Right atrium auricular region (tissue), 2 donors: ENCODE measurements at places on chromosomes 2 and 18. TPM values are rescaled to one million over a fixed set of nuclear protein-coding genes. Genes with fewer than 3 reads are reported as not detected.
A peak's percentile ranks its signal among the peaks of the same experiment; 100 is the strongest.

DNA sequence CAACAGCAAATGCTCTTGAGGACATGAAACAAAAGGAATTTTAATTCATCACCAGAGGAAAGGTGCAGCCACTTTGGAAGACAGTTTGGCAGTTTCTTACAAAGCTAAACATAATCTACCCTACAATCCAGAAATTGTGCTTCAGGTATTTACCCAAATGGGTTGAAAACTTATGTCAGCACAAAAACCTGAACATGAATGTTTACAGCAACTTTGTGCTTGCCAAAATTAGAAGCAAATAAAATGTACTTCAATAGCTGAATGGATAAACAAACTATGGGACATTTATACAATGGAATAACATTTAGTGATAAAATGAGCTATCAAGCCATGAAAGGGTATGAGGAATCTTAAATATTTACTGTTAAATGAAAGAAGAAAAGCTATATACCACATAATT is 6.9 kb upstream of the MAP2 start:
- DNase-seq, result no peak
- H3K4me3 ChIP-seq, result no peak overlapping the region
- H3K27ac ChIP-seq, result no peak overlapping the region

DNA sequence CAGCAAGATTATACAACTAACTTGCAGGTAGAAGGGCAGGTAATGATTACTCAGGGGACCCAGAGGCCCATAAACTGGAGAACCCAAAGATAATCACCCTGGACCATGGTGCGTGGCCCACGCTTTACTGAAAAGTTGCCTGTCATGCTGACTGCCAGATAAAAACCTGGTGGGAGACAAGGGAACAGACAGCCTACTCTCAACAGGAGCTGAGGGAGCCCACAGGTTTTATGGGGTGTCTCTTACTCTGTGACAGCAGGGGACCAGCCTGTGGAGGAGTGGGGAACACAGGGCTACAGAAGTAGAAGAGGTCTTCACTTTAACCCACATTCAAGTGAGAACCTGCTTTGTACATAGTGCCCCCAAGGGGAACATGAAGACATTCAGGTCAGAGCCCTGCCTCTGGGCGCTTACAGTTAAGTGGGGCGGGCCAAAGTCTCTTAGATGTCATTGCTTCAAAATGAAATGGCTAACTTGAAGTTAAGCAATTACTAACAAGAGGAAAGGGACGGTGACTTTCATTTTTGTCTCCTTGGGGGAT is 60.4 kb downstream of the DHRS9 start:
- H3K4me1 ChIP-seq, result no peaks in the 10 kb centered on the region
- no peak overlapping the region for H3K27ac ChIP-seq
- no peak overlapping the region for H3K4me3 ChIP-seq
- no peak for DNase-seq
- H3K36me3 ChIP-seq, result no peaks in the 10 kb centered on the region

DNA sequence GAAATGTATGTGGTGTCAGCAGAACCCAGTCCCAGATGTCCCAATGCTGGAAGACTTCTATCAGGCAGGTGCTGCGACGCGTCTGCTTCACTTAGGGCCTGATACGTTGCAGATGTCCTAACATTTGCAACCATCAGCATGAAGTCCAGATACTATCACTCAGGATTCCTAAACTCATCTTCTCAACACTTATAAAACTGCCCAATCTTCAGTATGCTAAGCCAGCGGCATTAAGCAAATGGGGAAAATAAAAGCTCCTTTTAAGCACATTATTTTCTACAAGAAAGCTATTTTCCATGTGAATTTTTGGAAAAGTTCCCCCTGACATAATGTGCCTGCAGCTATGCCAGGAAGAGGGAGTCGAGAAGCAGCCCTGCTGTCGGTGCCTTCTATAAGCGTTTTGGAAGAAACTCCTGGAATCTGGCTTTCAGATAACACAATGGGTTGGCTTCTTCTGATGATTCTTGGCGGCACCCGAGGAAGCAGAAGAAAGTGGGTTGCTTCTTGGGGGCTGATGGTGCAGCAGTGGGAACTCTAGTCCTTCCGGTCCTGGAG is 60.7 kb upstream of the ITGA6 start:
- no peaks in the 10 kb centered on the region for H3K36me3 ChIP-seq
- H3K4me1 ChIP-seq, result no peaks in the 10 kb centered on the region
- H3K4me3 ChIP-seq, result no peak overlapping the region

The KLHL14 gene
- not detected for total RNA-seq

The HTR2B gene
- 2.8 TPM for total RNA-seq

- H3K36me3 ChIP-seq, result no peaks in the 10 kb centered on the region
- no peaks in the 10 kb centered on the region for H3K4me1 ChIP-seq
- DNase-seq, result no peak
- H3K4me3 ChIP-seq, result no peak overlapping the region
- no peaks in the 10 kb centered on the region for H3K27me3 ChIP-seq
Measured at GRCh38 chr2:236787885-236788284, 218.3 kb downstream of the ACKR3 start.

- H3K36me3 ChIP-seq, result no peaks in the 10 kb centered on the region
- no peaks in the 10 kb centered on the region for H3K27me3 ChIP-seq
- peak overlapping the region; percentile 17 for H3K27ac ChIP-seq
Measured at GRCh38 chr2:144607891-144608521, 88.1 kb upstream of the ZEB2 start.

GRCh38 chr2:111896576-111896975 is 1.8 kb upstream of the MERTK start:
- H3K27ac ChIP-seq, result no peak overlapping the region
- H3K36me3 ChIP-seq, result no peaks in the 10 kb centered on the region
- H3K27me3 ChIP-seq, result no peaks in the 10 kb centered on the region
- H3K4me3 ChIP-seq, result no peak overlapping the region
- H3K4me1 ChIP-seq, result no peaks in the 10 kb centered on the region

- H3K36me3 ChIP-seq, result peaks cover 33% of the 10 kb centered on the region
- no peak for DNase-seq
- no peaks in the 10 kb centered on the region for H3K4me1 ChIP-seq
- H3K27ac ChIP-seq, result peak overlapping the region; percentile 88
- H3K4me3 ChIP-seq, result no peak overlapping the region
Measured at GRCh38 chr2:127660291-127660578, 14.3 kb downstream of the GPR17 start.

DNA sequence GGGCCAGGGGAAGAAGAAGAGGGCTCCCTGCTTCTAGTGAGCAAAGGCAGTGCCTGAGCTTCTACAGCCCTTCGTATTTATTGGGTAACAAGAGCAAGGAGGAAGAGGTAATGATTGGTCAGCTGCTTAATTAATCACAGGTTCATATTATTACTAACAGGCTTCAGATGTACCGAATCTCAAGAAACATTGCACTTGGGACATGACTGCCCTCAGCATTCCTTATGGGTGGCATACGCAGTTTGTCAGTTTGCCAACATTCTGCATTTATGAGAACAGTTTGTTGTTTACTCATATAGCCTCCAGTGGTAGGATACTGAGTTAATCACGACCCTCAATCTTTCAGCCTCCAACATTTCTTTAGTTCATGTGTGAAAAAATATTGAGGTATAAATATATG is 84.5 kb downstream of the HIBCH start:
- H3K4me1 ChIP-seq, result no peaks in the 10 kb centered on the region
- H3K36me3 ChIP-seq, result no peaks in the 10 kb centered on the region
- no peak overlapping the region for H3K27ac ChIP-seq
- no peak for DNase-seq
- H3K27me3 ChIP-seq, result no peaks in the 10 kb centered on the region

GRCh38 chr18:75170022-75170789 is 38.7 kb downstream of the PTGR3 start:
- H3K27ac ChIP-seq, result peak overlapping the region; percentile 32
- DNase-seq, result peak; percentile 56
- no peaks in the 10 kb centered on the region for H3K27me3 ChIP-seq
- no peaks in the 10 kb centered on the region for H3K36me3 ChIP-seq

The ERMN gene
- total RNA-seq, result not detected

DNA sequence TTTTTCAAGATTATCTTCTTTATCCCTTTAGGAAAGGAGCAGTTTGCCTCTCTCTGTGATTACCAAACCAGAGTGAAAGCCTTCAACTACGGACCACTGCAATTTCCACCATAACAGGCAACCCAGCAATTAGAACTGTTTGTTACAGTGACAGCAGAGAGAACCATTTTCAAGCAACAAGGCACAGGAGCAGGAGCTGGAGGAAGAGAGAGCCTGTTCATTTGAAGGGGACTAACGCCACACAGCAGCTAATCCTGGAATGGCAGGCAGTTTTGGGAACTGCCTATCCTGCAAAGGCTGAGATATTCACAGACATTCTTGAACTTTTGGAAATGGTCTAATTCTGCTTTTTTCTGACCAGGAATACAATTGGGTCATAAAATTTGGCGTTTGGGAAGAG is 1541.9 kb upstream of the PIK3C3 start:
- no peak overlapping the region for H3K27ac ChIP-seq
- no peaks in the 10 kb centered on the region for H3K27me3 ChIP-seq
- no peak for DNase-seq
- H3K4me3 ChIP-seq, result no peak overlapping the region
- no peaks in the 10 kb centered on the region for H3K4me1 ChIP-seq

The DCAF17 gene
- total RNA-seq, result 5.8 TPM

The KCNIP3 gene
- 5.9 TPM for total RNA-seq

DNA sequence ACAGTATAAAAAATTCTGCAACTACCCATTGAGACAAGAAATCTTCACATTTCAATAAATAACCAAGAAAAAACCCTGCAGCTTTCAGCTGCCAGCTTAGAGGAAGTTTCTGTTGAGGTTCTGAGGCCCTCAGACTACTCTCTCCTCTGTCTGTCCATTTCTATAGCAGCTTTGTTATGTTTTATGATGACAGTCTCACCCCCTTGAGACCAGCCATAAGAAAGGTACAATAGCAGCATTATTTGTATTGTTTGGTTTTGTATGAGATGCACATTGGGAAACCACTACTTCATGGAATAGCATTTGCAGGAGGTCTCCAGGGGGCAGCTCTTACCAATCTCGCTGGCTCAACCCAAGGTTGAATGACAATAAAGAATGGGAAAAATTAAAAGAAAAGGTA is 334.6 kb upstream of the VRK2 start:
- H3K4me3 ChIP-seq, result no peak overlapping the region
- no peaks in the 10 kb centered on the region for H3K4me1 ChIP-seq
- no peaks in the 10 kb centered on the region for H3K36me3 ChIP-seq
- no peak overlapping the region for H3K27ac ChIP-seq

DNA sequence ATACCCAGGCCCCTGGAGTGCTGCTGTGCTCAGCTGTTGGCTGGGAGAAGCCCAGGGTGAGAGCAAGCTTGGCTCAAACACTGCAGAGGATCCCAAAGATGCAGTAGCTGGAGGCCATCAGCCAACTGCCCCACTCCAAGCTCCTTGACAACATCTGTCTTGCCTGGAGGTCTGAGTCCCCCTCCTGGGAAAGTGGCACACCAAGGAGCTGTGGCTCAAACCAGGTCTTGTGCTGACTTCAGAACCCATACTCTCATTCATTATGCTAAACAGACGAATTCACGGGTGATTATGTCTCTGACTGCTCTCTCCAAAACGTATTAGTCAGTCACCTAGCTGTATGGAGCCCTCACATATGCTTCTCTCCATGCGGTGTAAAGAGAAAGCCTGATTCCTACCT is 206.1 kb downstream of the TTC32 start:
- DNase-seq, result no peak
- H3K27me3 ChIP-seq, result no peaks in the 10 kb centered on the region
- no peak overlapping the region for H3K4me3 ChIP-seq
- H3K4me1 ChIP-seq, result no peaks in the 10 kb centered on the region

The RNASEH1 gene
- 16.9 TPM for total RNA-seq

DNA sequence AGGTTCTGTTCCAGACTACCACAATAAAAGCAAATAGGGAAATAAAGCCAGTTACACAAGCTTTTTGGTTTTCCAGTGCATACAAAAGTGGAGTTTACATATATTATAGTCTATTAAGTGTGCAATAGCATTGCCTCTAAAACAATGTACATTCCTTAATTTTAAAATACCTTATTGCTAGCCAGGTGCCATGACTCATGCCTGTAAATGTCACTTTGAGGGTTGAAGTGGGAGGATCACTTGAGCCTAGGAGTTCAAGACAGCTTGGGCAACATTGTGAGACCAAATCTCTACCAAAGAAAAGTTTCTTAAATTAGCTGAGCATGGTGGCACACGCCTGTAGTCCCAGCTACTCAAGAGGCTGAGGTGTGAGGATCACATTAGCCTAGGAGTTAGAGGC is 52.9 kb upstream of the IMP4 start:
- H3K36me3 ChIP-seq, result no peaks in the 10 kb centered on the region
- no peaks in the 10 kb centered on the region for H3K4me1 ChIP-seq
- DNase-seq, result no peak
- H3K27me3 ChIP-seq, result no peaks in the 10 kb centered on the region
- no peak overlapping the region for H3K4me3 ChIP-seq

- H3K4me3 ChIP-seq, result no peak overlapping the region
- peak; percentile 30 for DNase-seq
- no peak overlapping the region for H3K27ac ChIP-seq
- no peaks in the 10 kb centered on the region for H3K27me3 ChIP-seq
- no peaks in the 10 kb centered on the region for H3K4me1 ChIP-seq
Measured at GRCh38 chr2:601387-601698, 75.9 kb downstream of the TMEM18 start.

DNA sequence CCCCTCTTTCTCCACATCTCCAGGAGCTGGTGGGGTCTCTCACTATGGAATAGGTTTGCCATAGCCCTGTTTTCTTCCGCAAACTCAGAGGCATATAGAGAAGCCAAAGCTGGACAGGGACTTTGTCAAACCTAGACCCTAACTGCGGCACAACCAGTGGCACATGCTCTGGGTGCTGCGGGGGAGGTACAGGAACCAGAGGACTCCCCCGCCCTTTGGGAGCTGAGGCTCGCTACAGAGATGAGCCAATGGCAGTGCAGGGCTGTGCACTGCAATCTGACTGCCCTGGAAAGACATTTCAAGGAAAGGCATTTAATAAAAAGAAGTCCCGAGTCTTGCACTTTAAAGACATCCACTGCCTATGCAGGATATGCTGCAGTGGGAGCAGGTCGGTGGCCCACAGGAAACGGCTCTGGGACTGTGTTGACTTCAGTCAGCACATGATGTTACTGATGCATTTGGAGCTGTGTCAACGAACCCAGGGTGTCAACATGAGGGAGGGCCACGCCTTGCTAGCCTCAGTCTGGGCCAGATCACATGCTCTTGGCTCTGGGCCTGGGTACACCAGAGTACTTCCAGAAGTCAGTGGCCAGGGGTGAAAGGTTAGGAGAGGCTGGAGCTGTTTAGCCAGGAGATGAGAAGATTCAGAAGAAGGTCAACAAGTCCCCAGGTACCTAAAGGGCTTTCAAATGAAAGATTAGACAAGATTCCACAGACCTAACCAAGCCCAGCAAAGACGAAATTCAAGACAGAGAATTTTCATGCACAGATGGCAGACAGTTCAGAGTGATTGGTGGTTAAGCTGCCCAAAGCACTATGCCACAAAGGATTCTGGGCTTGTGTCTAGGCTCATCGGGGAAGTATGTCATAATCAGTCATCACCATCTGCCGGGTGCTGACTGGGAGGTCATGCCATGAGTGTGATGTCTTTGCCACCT is 8.2 kb downstream of the SLC35F6 start:
- H3K36me3 ChIP-seq, result peaks cover 34% of the 10 kb centered on the region
- no peaks in the 10 kb centered on the region for H3K27me3 ChIP-seq
- peak overlapping the region; percentile 93 for H3K27ac ChIP-seq
- H3K4me1 ChIP-seq, result peaks cover 75% of the 10 kb centered on the region
